ENCODE measurements at places on chromosomes 4 and X. TPM values are rescaled to one million over a fixed set of nuclear protein-coding genes. Genes with fewer than 3 reads are reported as not detected.

RTL5 gene
- 0.08 TPM for total RNA-seq

GRCh38 chr4:3229328-3229727 lies 19.6 kb upstream of the MSANTD1 start:
- no peak for DNase-seq
- no peak overlapping the region for H3K4me3 ChIP-seq
- H3K27me3 ChIP-seq, result no peaks in the 10 kb centered on the region
- H3K27ac ChIP-seq, result no peak overlapping the region
- H3K36me3 ChIP-seq, result peaks cover 27% of the 10 kb centered on the region
- H3K4me1 ChIP-seq, result no peaks in the 10 kb centered on the region

DNA sequence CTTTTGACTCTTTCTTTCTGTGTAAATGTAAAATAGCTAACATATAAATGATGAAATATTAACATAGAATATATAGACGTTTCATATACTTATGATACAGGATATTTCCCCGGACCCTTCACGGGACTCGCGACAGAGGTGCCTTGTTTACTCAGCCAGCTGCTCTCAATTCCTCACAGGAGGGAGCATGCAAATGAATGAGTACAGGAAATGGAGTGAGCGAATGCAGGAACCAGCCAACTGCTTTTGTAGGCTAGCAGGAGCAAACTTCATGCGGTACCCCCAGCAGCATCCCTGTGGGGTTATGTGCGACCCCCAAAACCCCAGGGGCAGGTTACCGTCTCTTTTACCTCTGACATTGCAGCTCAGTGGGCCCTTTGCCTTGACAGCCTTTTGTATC lies 110.3 kb upstream of the PDHA2 start:
- peaks cover 3% of the 10 kb centered on the region for H3K27me3 ChIP-seq
- H3K4me3 ChIP-seq, result no peak overlapping the region
- no peak overlapping the region for H3K27ac ChIP-seq

- H3K27ac ChIP-seq, result no peak overlapping the region
- H3K4me3 ChIP-seq, result no peak overlapping the region
- H3K27me3 ChIP-seq, result peaks cover 10% of the 10 kb centered on the region
- H3K36me3 ChIP-seq, result no peaks in the 10 kb centered on the region
- no peaks in the 10 kb centered on the region for H3K4me1 ChIP-seq
Measured at GRCh38 chrX:79477691-79478090, 110.6 kb upstream of the ITM2A start.

DNA sequence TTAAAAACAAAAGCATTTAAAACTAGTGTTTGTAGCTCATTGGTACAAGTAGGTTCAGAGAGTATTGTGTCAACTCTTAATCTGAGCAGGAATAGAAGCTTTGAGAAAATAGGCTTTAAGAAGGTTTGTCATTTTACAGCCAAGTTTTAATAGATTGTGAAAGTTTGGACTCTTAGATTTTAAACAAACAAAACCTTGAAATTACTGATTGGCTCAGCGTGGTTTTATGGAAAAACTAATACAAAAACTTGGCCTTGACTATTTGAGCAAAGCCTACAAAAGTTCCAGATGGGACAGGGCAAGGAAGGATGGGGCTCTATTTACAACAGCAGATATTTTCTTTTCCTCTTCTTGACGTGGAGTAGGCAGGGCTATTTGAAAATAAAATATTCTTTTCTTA lies 16.5 kb downstream of the ZFX start:
- H3K4me1 ChIP-seq, result peaks cover 47% of the 10 kb centered on the region
- no peak overlapping the region for H3K27ac ChIP-seq

DNA sequence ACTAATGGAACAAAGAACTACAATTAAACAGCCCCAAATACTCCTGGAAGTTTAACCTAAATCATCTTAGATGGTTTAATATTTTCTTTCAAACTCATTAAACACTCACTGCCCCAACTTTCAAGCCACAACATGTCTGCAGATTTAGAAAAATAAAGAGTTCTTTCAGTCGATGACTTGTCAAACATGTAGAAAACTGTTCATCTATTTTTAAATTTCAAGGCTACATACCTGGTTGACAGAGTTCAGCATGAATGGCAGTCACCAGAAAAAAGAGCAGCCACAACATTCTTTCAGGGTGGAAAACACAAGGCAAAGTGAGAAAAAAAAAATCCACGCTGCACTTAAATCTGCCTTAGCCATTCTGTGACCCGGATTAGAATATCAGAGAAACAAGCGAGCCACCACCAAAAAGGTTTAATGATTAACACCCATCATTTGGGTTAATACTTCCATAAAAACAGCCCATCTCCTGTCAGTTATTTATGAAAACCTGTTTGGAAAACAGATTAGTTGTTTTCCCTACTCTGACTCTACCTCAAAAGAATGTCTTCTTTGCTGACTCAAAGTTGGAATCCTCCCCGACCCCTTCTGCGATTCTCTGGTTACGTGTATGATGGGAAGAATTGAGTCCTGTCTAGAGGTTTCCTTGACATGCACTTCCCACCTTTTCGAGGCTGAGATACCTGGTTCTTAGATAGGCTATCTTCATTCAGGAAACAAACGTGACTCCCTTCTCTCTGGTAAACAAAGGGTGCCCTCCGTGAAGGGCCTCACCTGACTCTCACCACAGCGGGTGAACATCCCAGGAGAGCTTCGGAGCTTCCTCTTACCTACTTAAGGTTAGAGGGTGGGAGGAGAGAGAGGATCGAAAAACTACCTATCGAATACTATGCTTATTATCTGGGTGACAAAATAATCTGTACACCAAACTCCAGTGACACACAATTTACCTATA lies at the start of gene CLTRN:
Gene CLTRN (minus strand): TSS at position 319 of the 958 bp plus-strand sequence. CDS start 30 bp downstream, at position 289.
- no peak within 1 kb of the TSS for H3K27ac ChIP-seq
- no peaks in the 10 kb centered on the region for H3K36me3 ChIP-seq
- H3K4me3 ChIP-seq, result no peak within 1 kb of the TSS
- no peak for DNase-seq

DNA sequence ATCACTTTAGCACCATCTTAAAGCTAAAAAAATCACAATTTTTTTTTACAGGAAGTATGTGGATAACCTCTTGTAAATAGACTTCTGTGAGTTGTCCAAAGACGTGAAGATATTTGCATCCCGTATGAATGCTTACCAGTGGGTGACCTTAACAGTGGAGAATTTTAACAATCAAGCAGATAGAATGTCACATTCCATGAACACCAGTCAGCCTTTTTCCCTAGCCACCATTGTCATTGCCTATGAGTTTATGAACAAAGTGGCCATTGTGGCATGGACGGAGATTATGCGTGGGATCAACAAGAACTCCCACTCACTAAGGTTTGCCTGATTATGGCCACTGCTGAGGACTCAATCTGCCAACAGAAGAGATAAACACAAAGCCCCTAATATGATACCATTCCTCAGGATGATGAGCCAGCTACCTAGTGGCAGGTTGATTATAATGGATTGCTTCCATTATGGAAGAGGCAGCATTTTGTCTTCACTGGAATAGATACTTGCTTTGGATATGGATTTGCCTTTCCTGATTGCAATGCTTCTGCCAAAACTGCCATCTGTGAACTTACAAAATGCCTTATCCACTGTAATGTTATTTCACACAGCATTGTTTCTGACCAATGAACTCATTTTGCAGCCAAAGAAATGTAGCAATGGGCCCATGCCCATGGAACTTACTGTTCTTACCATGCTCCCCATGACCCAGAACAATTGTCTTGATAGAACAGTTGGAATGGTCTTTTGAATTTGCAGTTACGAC lies 830.9 kb upstream of the NDST4 start:
- H3K4me1 ChIP-seq, result no peaks in the 10 kb centered on the region
- no peak for DNase-seq
- no peak overlapping the region for H3K4me3 ChIP-seq

GRCh38 chr4:156523492-156523891 lies 448.1 kb downstream of the PDGFC start:
- no peaks in the 10 kb centered on the region for H3K4me1 ChIP-seq
- DNase-seq, result no peak
- H3K27ac ChIP-seq, result no peak overlapping the region

AREG gene
- not detected for total RNA-seq
